ENCODE measurements at places on chromosomes 4 and X.

- DNase-seq, result no peak
Observed at GRCh38 chr4:20532871-20533870, 167.1 kb upstream of the PACRGL start.

DNA sequence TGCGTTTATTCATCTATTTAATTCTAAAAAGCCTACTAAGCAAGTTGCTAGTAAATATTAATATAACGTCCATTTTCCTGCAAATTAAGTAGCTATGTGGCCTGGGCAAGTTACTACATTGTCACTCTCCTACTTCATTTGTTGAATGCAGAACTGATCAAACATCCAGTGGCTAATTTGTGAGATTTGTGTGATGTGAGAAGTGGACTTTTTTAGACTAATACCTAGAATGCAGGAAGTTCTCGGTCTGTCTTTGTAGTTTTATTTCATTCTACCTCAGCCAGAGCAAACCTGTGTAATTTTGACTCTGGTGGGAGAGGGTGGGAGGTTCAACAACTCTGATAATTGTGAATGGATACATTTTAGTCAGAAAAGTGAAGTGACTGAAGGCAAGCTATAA is 840 bp downstream of the GUF1 start:
- DNase-seq, result no peak

- DNase-seq, result no peak
Observed at GRCh38 chrX:110359273-110359672, 625 bp downstream of the RTL9 start.

GRCh38 chr4:76993787-76994641 is 44.5 kb downstream of the SEPTIN11 start:
- DNase-seq, result peak; percentile 71

GRCh38 chrX:154426916-154427770 is 1.3 kb upstream of the ATP6AP1 start:
- no peak for DNase-seq

All from CD4-positive, alpha-beta T cell treated with Interleukin-4 for 1 hour (primary cell).